Germinal center (tissue), 1 donor: ENCODE measurements at places on chromosomes 16 and 17.

- DNase-seq = peak; percentile 32
These were observed 141.1 kb downstream of the CCDC182 start for GRCh38 chr17:57603978-57604377.

DNA sequence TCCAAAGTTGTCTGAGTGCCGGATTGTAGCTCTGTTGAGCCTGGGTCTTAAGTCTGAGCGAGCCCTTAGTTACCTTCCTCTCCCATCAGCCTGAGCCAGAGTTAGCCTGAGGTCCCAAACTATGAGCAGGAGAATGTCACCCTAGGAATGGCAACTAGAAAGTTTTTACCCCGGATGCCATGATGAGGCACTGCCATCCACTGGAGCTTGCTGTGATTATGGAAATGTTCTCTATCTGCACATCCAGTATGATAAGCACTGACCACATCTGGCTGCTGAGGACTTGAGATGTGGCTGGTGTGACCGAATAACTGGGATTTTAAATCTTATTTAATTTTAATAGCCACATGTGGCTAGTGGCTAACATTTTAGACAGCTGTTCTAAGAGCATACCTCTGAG, 550.0 kb downstream of the CDH13 start:
- DNase-seq = no peak

DNA sequence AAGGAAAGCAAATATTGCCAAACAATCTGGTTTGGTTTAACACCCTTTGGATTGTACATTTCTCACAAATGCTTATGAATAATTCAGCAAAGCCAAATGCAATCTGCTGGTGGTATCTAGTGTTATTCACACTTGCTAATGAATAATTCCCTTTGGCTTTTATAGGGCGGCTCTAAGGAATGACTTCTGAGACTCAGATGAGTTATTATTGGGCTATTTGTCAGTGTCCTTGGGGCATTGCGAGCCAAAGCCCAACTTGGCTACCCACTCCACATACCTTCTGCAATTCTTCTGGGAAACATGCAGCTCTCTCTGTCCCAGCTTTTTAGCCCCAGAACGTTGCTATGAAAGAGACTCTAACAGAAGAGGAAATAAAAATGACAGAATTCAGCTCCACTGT, 41.1 kb downstream of the FTO start:
- DNase-seq = no peak

GRCh38 chr16:4272114-4272956, 488 bp downstream of the TFAP4 start:
- DNase-seq = peak; percentile 65

GRCh38 chr16:13324851-13325250, 423.5 kb downstream of the SHISA9 start:
- DNase-seq = no peak

DNA sequence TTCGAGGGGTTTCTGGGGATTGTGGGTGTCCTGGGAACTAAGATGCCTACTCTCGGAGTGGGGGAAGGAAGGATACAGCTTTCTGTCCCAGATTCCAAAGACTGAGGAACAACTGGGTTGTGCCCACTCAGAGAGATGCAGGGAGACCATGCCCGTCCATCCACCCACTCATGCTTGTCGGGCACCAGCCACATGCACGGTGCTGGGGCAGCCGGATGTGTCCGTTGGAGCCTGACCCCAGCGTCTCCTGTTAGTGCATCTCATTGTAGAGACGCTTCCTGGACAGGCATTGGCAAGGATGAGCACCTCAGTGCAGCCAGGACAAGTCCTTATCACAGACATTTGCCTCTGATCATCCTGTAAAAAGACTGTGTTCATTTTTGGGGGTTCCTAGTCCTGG, 58.1 kb downstream of the METRNL start:
- DNase-seq = no peak

- no peak for DNase-seq
These were observed 13.2 kb downstream of the TMEM11 start for GRCh38 chr17:21200590-21201297.

DNA sequence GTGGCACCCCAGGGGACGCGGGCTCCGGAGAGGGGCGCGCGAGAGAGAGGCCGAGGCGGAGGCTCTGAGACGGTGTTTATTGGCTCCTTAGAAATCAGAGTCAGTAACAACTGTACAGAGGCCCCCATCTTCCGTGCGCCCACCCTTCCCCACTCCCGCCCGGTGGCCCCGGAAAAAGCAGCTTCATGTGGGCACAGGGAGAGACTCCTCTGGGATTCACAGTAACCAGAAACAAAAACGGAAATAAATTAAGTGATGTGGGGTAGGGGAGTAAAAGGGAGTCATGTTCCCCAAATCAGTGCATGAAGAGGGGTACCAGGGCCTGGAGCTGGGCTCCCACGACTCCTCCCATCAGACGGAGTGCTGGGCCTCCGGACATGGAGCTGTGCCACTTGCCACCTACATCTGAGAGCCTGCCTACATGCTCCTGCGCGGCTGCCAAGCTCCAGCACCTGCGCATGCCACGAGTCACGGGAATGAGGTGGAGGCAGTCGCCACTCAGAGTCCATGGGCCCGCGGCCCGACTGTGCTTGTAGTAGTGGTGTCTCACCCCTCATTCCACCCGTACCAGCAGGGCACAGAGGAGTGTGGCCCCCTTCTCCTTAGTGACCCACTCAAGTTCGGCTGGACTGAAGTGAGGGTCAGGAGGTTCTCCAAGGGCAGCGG, 543 bp upstream of the GPS2 start:
- no peak for DNase-seq

DNA sequence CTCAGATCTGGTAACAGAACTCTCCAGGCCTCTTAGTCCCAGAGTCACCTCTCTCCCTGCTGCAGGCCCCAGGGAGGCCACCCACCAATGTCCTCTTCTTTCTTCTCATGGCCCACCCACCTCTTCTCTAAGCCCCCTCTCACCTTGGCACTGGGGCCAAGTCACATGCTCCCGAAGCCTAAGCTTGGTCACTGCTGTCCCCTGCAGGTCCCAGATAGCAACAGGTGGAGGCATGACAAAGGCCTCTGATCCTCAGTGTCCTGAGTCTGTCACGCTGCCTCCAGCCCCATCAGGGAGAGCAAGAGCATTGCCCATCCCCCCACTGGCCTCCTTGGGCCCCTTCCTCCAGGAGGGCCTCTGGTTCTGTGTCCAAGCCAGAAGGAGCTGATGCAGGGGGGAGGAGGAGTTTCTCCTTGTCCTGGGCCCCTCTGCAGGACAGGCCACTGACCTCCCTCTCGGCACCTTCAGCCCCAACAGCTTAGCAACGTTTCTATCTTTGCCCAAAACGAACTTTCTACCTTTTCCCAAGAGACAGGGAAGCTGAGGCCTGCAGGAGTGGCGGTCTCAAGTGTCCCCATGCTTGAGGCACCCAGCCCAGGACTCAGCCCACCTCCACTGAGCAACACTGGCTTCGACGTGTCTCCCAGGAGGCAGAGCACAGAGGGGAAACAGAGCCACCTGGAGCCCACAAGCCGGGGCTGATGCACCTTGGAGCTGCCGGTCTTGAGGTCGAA, 8.6 kb downstream of the P2RX1 start:
- DNase-seq = no peak

GRCh38 chr17:29585080-29585751, 4.2 kb downstream of the GIT1 start:
- no peak for DNase-seq

DNA sequence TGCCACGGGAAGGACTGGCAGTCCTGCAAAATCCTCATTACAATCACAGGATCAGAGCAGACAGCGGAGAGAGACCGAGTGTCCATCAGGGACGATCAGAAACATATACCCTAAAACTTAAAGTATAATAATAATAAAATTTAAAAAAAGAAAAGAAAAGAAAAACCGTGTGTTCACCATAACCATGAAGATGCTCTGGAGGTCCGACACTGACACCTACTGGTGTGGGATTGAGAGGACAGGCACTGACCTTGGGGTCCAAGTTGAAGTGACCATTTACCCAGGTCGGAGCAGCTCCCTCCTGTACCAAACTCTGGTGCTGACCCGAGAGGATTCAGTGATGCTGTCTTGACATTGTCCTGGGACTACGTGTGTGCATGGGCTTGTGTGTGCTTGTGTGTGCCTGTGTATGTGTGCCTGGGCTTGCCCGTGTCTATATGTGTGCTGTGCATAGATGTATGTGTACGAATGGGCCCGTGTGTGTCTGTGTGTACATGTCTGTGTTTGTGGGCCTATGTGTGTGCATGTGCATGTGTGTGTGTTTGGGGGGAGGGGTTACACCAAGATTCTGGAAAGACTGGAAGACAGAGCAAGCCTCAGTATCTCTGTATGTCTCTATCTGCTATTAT, 10.0 kb upstream of the CD300LD start:
- DNase-seq = no peak

DNA sequence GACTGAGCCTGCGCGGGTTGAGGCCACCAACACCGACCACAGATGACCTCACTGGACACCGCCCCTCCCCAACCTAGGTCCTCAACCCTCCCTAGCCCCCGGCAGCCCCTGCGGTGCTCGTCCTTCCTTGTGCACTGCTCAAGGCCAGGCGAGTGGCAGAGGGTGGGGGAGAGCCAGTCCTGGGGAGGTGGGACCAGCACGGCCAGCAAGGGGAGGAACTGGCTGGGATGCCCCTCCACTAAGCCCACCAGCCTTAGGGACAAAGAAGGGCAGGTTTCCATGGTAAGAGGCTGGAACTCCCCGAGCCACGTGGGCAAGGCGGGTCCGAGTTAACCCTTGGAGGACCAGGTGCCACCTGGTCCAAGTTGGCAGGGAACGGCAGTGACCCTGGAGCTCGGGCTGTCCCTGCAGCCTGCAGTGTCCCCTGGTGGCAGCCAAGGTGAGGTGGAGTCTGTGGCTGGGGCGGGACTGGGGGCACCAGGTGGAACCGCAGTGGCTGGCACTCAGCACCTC, 9.2 kb downstream of the FSCN2 start:
- peak; percentile 64 for DNase-seq

GRCh38 chr16:15592324-15592723, 50.6 kb downstream of the MARF1 start:
- no peak for DNase-seq

DNA sequence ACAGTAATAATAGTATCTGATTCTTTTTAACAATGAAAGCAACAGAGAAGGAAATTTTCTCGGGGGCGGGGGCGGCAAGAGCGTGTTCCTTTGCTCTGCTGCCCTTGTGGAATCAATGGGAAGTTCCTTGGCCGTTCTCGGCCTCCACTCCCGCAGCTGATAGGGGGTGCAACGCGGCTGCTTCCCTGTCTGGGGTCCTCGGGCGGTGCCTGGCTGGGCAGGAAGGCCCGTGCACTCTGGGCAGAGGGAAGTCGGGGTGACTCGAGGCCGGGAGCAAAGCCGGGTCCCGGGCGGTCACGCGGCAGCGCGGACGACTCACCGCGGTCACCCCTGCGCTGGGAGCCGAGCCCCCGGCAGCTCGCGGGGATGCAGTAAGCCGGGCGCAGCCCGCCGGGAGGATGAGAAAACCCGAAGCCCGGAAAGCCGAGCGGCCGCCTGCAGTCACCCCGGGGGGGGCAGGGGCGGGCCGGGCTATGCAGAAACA, 2.5 kb downstream of the TUBB3 start:
- no peak for DNase-seq

DNA sequence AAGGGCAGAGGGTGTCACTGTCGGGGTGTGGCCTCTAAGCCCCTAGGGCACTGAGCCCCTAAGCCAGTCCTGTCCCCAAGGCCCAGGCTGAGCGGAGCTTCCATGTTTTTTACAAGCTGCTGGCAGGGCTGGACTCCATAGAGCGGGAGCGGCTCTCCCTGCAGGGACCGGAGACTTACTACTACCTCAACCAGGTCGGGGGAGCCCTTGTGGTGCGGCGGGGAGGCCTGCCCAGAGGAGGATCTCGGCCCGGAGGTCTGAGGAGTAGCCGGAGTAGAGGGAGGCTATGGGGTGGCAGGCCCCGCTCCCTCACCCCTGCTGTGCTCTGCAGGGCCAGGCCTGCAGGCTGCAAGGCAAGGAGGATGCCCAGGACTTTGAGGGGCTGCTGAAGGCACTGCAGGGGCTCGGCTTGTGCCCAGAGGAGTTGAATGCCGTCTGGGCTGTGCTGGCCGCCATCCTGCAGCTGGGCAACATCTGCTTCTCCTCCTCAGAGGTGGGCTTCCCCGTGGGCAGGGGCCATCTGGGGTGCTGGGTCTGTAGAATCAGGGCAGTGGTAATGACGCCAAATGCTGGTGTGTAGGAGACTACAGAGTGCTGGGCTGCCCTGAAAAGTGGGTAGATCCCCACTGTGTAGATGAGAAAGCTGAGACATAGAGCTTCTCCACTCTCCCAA, 4.9 kb downstream of the MYO15B start:
- DNase-seq = no peak
